ENCODE measurements at places on chromosomes 5 and 9. TPM values are rescaled to one million over a fixed set of nuclear protein-coding genes. Genes with fewer than 3 reads are reported as not detected.

- DNase-seq = no peak
These were observed 295.4 kb upstream of the HAPLN1 start for GRCh38 chr5:84016085-84016484.

DNA sequence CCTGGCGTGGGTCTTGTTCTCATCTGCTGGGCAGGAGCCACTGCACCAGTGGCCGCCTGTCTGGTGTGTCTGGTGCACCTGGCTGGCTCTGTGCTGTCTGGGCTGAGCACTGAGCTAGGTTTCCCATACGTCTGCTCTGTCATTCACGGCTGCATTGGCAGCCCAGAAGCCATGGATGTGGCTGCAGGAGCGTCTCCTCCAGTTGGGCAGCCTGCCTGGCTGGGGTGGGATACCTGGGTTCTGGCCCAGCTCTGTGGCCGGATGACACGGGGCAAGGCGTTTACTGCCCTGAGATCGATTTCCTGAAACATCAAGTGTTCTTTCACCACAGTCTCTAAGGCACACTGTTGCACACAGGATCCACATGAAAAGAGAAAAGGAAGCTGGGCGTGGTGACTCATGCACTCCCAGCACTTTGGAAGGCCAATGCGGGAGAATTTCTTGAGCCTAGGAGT lies 25.5 kb upstream of the SLC25A51 start:
- no peak for DNase-seq

GRCh38 chr5:5079876-5080275 lies 60.3 kb upstream of the ADAMTS16 start:
- DNase-seq = no peak

- no peak for DNase-seq
These were observed 11.2 kb upstream of the SETD9 start for GRCh38 chr5:56898213-56898612.

The CCDC171 gene
- total RNA-seq = 6.5 TPM

The LCN15 gene
- 0.49 TPM for total RNA-seq

The LMNB1 gene
- total RNA-seq = 69.8 TPM

DNA sequence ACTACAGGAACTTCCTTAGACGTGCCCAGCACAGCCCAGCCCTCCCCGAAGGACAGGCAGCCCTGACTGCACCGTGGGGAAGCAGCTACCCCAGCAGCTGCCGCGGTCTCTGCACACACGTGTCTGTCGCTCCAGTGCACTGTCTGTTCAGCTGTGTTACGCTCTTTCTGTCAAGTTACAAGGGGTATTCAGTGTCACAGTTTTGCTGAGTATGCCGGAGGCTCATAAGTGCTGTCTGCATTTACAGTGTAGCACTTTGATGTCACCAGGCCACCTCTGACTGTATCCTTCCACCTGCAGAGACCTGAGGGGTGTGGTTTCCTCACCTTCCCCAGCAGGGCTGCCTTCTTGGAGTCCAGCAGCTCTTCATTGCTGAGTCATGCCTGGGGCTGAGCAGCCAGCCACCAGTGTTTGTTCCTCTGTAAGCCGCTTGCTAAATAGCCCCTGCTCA lies 126.8 kb downstream of the EHMT1 start:
- no peak for DNase-seq

The PDE8B gene
- total RNA-seq = 7.8 TPM

- DNase-seq = no peak
These were observed 37.5 kb downstream of the NKD2 start for GRCh38 chr5:1045960-1046560.

- DNase-seq = no peak
These were observed 137.8 kb upstream of the RGMB start for GRCh38 chr5:98635656-98636055.

- no peak for DNase-seq
These were observed 347.4 kb downstream of the PSAT1 start for GRCh38 chr9:78644359-78644758.

DNA sequence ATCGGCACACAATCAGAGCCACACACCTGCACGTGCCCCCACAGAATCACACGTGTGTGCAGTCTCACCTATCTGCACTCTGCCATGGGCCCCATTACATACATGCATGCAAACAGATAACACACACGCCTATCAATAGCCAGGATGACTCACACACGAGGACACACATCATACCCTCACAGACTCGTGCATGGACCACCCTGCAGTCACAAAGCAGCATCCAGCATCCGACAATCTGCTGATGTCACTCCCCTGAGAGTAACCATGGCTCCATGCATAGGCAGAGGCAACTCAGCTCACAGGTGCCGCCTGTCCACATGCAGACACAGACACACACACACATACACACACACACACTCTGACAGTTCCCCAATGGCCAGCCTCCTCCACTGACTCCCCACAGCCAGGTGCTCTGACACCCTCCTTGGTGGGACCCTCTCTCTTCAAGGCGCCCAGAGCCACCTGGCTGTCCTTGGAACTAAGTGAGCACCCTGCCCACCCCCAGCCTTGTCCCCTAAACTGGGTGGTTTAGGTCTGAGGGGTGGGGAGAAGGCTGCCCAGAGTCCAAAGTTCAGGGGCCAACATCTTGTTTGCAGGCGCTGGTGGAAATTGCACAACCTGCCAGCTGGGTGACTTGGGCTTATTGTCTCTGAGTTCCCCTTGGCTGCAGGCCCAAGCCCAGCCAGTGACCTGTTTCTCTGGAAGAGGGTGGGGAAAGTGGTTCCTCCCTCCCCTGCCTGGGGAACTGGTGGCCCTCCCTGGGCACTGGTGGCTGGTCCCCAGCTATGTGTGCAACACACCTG lies 34.6 kb upstream of the NEK6 start:
- no peak for DNase-seq

DNA sequence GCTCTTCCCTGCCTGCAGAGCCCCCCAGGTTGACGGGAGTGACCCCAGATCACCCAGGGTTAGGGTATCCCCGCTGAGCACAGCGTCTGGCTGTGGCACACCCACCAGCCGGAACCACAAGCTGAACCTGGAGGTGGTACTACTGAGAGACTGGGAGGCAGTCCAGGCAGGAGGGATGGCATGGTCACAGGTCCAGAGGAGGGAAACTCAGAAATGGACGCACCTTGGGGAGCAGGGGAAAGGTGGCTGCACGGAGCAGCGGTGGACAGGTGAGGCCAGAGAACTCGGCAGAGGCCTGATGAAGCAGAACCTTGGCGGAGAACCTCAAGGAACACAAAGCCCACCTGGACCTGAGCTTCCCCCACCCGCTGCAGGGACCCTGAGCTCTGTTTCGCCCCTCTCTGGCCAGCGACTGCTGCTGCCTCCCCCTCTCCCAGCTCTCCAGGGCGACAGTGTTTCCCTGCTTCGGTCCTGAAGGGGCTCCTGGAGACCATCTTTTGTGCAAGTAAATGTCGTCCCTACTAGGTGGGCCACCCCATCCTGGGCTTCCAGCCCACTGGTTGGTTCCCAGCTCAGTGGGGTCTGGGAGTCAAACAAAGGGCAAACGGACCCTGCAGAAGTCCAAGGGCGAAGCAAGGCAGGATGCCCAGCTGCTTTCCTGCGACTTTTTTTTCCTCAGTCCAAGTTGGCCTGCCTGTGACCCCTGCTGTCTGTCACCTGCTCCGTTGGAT lies 845 bp downstream of the ADGRD2 start:
- no peak for DNase-seq

DNA sequence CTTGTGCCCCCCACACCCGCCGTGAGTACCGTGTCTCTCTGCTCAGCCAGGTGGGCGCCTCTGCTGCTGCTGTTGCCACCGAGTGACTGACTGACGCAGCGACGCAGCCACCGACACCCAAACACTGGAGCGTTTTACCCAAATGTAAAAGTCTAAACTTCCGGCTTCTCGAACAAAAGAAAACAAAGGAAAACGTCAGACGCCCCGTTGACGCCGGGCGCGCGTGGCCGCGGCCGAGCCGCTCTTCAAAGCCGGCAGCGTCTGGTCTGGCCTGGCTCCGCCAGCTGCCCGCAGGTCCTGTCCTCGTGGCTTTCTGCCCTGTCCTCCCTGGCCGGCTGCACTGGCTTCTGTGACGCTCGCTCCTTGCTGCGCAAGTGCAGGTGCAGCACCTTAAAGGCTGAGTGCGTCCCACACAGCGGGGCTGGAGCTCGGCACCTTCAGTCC lies 41.4 kb upstream of the CLPTM1L start:
- peak; percentile 40 for DNase-seq

- DNase-seq = no peak
These were observed 3.3 kb upstream of the SLC2A8 start for GRCh38 chr9:127393645-127394044.

- no peak for DNase-seq
These were observed 184.1 kb downstream of the MARCHF11 start for GRCh38 chr5:15995341-15996052.

DNA sequence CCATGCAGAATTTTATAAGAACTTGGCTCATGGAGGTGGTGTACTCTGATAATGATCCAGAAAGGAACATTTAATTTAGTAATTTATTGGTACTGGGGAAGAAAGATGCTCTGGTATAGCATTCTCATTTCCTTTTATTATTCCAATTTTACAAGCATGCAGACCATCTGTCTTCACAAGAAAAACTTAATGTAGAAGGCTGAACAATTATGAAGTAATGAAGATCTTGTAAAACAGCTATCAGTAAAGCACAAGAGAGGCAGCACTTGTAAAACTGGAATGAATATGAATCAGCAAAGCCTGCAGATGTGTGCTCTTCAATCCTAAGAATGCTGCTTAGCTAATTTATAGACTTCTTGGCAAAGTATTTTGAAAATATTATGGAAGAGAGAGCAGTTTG lies 300.0 kb downstream of the YTHDC2 start:
- DNase-seq = no peak

- DNase-seq = no peak
These were observed 46.8 kb upstream of the HAPLN1 start for GRCh38 chr5:83767409-83767992.

The MTMR12 gene
- total RNA-seq = 39.4 TPM

- no peak for DNase-seq
These were observed 382.6 kb downstream of the RASEF start for GRCh38 chr9:82680179-82680935.

The EDIL3 gene
- total RNA-seq = 74.6 TPM

The PCDHGA7 gene
- 6.3 TPM for total RNA-seq

The IL5 gene
- total RNA-seq = not detected

DNA sequence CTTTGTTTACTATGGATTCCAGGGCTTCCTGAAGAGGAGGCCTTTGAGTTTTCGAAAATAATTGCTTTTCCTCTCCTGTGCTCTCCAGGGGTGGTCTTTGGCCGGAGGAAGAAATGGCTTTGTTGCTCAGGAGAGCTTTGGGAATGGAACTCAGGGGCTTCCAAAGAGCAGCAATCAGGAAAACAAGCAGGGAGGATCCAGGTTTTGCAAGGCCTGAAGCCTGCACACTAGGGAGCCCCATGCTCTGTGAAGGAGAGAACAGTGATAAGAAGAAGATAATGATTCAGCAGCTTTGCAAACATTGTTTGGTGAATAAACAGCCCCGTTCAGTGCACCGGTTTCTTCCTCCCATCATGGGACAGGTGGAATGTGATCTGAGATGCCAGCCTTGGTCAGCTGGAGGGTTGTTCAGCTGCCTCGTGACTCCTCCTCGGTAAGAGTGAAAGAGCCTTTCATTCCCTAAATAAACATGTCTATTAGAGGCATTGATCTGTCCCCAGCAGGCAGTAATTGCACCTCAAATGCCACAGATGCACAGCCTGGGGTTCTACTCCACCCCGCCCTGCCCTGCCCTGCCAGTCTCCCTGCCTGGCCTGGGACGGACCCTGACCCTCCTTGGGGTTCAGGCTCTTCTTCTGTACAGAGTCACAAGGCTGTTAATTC lies 11.5 kb upstream of the ALDH1B1 start:
- DNase-seq = no peak

The CRHBP gene
- total RNA-seq = 108 TPM

The ENTPD2 gene
- 55.6 TPM for total RNA-seq

- DNase-seq = no peak
These were observed 85.2 kb upstream of the HTR4 start for GRCh38 chr5:148739524-148739923.

The RGMB gene
- 24.5 TPM for total RNA-seq

The F12 gene
- total RNA-seq = 1.4 TPM

- DNase-seq = no peak
These were observed 45.9 kb upstream of the ITGA2 start for GRCh38 chr5:52943285-52943684.

GRCh38 chr5:174807471-174807870 lies 83.1 kb downstream of the MSX2 start:
- DNase-seq = no peak

DNA sequence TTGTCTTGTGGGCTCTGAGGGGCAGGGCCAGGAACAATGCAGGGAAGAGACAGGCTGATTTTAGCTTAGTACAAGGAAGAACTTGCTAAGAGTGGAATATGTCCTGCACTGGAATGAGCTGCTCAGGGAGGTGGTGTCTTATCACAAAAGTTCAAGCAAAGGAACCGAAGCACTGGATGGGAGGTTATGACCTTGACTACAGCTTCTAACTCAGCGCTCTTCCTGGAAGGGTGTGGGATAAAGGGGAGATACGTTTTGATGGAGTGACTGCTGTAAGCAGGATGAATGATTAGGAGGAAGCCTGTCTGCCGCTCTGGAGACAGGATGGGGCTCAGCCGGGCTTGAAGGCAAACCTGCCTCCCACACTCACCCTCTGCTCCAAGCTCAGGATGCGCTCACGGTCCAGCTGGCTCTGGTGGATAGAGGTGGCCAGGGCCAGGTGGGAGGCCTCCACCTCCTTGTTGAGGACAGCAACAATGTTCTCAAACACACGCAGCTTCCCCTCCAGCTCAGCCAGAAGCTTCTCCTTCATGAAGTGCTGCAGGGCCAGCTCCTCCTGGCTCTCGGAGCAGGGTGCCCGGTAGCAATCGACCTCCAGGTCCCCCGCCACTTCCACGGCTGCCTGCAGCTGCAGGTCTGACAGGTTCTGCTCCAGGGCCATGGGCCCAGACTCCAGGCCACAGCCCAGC lies 13.5 kb downstream of the TRAF1 start:
- DNase-seq = no peak

DNA sequence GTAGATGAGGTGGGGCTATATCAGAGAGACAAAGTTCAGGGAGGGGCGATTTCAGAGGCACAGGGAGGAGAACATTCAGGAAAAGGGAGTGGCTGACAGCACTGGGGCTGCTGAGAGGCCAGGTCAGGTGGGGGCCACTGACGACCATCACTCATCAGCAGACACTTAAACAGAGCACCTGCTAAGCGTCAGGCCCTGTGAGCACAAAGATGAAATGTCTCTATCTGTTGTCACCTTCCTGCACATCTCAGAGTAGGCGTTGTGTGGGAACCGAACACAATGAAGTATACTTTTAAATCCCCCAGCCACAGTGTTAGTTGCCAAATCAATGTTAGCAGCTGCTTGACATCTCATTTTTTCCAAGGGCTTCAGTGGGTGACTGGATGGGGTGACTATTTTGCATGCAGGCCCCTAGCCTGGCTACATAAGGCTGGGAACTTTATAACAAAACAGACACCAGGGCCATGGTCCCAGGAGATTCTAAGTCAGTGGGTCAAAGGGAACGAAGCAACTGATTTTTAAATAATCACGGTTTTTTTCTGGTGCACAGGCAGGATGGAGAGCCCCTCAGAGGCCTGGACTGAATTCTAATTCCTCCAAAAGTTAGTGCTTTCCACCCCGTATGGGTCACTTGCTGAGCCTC lies 31.1 kb upstream of the ANKRD18A start:
- no peak for DNase-seq

GRCh38 chr5:31113101-31113500 lies 80.4 kb upstream of the CDH6 start:
- DNase-seq = no peak
